ENCODE measurements at places on chromosomes 16 and 17.

- DNase-seq = no peak
These were observed 75.5 kb upstream of the IRX6 start for GRCh38 chr16:55248494-55248893.

DNA sequence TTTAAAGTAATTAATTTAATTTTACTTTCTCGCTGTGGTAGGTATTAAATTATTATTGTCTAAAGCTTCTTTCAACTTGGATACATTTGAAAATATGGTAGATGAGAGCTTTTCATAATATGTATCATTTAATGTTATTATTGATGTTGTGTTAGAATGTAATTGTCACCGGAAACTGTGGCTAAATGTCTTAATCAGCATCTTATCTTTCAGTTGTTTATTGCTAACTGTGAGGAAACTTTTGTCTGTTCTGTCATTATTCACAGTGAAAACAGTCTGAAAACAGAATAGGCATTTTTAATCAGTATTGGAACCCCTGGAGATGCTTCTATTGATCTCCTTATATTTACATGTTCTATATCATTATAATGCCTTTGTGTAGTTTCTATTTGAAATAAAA lies 120.7 kb downstream of the STXBP4 start:
- DNase-seq = no peak

- no peak for DNase-seq
These were observed 212.7 kb upstream of the PMFBP1 start for GRCh38 chr16:72384651-72385050.

- no peak for DNase-seq
These were observed 11.6 kb upstream of the WDR45B start for GRCh38 chr17:82659886-82660285.

DNA sequence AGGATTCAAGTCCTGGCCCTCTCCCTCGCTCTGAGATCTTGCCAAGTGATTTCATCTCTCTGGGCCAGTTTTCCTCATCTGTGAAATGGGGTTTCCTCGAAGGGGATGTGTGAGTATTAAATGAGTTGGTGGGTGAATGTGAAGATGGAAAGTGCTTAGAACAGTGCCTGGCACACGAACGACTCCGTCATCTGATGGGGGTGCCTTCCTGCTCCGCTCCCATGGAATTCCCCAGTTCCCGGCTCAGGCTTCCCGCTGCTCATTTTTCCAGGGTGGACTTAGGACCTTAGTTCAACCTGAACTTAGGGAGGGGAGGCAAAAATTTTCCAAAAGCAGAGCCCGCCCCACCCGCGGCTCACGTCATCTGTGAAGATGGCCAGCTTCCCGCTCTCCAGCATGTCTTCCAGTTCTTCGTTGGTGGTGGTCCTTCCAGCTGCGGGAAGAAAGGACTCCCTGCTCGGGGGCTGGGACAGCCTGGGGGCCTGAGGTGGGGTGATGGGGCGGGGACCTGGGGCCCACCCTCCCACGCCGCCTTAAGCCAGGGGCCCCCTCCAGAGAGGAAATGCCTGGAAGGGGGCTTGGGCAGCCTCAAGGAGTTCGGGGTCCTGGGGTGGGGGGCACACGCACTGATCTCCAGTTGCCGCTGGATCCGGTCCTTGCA lies 11.4 kb downstream of the HSD3B7 start:
- DNase-seq = no peak

DNA sequence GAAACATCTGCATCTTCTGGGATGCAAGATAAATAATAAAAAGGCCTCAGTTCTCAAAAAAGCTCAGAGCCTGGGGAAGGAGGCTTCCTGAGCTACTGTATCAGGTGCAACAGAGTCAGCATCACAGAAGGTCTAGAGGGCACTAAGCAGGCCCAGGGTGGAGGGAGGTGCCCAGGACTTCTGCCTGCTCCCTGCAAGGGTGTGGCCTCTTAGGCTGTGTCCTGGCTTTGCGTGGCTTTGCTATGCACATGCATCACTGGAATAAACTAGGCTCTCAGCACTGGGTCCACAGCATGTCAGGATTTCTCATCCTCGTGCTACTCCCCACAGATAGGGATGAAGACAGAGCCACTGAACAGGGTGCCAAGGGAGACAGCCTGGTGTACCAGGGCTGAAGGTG lies 25.5 kb downstream of the CDK5R1 start:
- DNase-seq = no peak

DNA sequence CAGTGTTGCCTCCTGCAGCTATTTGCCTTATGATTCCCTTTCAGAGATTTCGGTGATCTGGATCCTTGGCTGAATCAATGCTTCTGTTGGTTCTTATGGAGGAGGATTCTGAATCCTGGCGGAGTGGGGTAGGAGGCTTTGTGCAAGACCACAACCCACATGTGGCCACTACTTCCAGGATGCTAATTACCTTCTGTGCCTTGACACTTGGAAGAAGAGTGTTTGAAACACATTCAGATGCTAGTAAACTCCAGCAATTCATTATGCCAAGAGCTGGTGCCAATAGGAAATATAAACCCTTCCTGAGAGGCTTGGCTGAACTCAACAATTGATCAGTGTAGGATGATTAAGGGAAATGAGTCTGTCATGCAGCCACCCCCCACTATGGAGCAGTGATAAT lies 12.1 kb upstream of the NLRP1 start:
- DNase-seq = no peak

- DNase-seq = no peak
These were observed 23.2 kb downstream of the MYH3 start for GRCh38 chr17:10633738-10634379.

- no peak for DNase-seq
These were observed 758.5 kb upstream of the CDH8 start for GRCh38 chr16:62794724-62795123.

GRCh38 chr17:78117027-78117981 lies 11.3 kb downstream of the TMC6 start:
- DNase-seq = peak; percentile 36

GRCh38 chr17:82204831-82205719 lies 7.6 kb downstream of the CCDC57 start:
- no peak for DNase-seq

- no peak for DNase-seq
These were observed 950.8 kb upstream of the GOT2 start for GRCh38 chr16:59684911-59685310.

GRCh38 chr16:11977376-11978041 lies 975 bp downstream of the SNX29 start:
- DNase-seq = no peak

Data from NCI-H2227 treated with DMSO at 0.1 percent for 48 hours (cell line).